ENCODE measurements at places on chromosomes 16 and 17. TPM values are rescaled to one million over a fixed set of nuclear protein-coding genes. Genes with fewer than 3 reads are reported as not detected.

- no peak for DNase-seq
Observed at GRCh38 chr17:59353106-59353854, 21.8 kb downstream of the YPEL2 start.

GRCh38 chr17:7141824-7142223 lies 27.2 kb upstream of the ASGR2 start:
- no peak for DNase-seq

GRCh38 chr17:48244121-48244711 lies 136.7 kb downstream of the SNX11 start:
- DNase-seq = no peak

- DNase-seq = no peak
Observed at GRCh38 chr16:1066584-1067172, 5.9 kb upstream of the SSTR5 start.

CHMP6 gene
- total RNA-seq = 28.2 TPM

TMEM235 gene
- not detected for total RNA-seq

DNA sequence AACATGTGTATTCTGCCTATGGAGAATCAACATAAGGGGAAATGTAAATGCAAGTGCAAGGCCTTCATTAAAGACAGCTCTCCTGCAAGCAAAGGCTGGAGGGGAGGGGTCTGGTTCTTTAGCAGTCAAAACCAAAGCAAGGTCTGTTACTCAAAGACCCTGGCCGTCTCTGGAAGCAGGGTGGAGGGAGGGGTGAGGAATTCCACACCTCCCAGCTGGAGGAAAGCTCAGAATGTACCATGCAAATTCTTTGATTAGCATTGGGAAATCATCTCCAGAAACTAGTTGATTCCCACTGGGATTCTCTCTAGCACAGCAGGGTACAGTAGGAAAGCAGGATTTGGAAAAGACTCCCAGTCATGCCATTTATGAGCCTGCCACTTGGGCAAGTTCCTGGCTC lies 77.3 kb upstream of the ASIC2 start:
- no peak for DNase-seq

- no peak for DNase-seq
Observed at GRCh38 chr17:2854143-2855055, 58.2 kb downstream of the RAP1GAP2 start.

DNA sequence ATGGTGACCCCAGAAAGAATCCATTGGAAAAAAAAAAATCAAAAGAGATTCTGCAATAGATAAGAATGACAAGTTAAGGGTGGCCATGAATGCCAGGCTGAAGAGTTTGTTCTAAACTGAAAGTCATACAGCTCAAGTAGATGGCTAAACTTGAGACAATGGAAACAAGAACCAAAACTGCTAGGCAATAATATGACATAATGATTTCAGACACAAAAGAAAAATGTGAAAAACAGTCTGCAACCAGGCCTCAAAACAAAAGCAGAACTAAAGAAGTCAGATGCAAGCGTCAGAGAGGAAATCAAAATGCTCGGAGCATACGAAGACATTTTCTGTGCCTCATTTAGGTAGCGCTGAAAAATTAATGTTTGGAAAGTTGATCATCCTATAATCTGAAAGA lies 54.4 kb upstream of the YPEL2 start:
- no peak for DNase-seq

CD300LB gene
- total RNA-seq = not detected

KCNH6 gene
- not detected for total RNA-seq

KRTAP9-4 gene
- total RNA-seq = not detected

KLHDC4 gene
- total RNA-seq = 25.5 TPM

- peak; percentile 61 for DNase-seq
Observed at GRCh38 chr16:88355389-88356123, 27.2 kb upstream of the ZNF469 start.

DNA sequence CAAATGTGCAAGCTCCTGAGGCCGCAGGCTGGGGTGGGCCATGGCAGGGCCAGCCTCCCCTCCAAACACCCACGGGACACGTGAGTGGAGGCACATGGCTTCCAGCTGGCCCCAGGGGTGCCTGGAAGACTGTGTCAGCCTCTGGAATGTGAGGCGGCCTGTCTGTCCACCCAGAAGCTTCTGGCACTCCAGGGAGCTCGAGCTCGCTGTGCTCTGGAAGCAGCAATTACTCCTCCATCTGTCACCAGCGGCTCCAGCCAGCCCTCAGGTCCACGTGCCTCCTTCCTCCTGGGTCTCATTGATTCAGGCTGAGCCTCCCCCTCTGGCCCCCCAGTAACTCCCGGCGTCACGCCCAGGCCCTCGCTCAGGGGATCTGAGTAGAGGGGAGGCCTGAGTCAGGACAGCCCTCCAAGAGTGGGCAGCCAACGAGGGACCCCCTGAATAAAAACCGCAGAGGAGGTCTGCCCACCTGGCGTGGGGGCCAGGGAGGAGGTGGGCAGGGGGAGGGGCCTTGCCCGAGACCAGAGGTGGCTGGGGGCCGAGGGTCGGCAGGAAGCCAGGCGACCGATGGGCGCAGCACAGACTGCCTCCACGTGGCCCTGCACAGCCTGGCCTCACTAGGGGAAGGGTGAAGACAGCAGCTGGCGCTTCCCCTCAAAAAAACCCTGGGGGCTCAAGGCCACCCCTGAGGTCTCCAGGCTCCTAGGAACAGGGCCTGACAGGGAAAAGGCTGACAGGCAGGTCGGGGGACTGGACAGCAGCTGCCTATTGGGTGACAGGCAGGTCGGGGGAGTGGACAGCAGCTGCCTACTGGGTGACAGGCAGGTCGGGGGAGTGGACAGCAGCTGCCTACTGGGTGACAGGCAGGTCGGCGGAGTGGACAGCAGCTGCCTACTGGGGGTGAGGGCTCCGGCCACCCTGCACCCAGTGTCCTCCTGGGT lies 11.9 kb downstream of the PIEZO1 start:
- peak; percentile 96 for DNase-seq

- DNase-seq = no peak
Observed at GRCh38 chr17:7763919-7764318, 46.4 kb downstream of the DNAH2 start.

DNA sequence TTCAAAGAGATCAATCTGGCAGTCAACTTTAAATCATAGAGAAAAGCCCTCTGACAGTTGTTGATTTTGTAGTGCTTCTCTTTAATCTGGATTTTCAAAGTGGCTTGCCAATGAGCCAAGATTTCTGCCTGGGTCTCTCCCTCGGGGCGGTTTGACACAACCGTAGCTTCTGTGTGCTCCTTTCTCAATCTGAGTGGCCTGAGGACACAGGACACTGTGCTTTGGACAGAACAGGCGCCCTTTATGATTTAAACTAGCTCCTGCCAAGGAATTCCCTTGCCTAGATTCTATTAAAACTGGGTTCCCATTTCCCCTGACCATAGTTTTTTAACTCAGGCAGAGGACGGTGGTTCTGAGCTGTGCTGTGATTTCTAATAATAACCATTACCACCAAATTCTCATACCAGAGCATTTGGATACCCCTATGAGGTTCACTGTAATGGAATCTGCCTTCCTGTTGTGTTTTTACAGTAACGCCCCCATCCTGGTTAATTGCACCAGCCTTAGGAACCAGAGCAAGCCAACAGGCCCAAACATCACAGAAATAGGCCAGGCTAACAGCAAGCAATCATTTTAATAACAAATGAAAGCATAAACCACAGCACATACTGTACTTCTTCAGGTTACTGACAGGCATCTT lies 4.0 kb downstream of the ZFHX3 start:
- no peak for DNase-seq

GRCh38 chr17:27495460-27495859 lies 39.2 kb downstream of the KSR1 start:
- DNase-seq = no peak

CACNG5 gene
- total RNA-seq = not detected

DNA sequence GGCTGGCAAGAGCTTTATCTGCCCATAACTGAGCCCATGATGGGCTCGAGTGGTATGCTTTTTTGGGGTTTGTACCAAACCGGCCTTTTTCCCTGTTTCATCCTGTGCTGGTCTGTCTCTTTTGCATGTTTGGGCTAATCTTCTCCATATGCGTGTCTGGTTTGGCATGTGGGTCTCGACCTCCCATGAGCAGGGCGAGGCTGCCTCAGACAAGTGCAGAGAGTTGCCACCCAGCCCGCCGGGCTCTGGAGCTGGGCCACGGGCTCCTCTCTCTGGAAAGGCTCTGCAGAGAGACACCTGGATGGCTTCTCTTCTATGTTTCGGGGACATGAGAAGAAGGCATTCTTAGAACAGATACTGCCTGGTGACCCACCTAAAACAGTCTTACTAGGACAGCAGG lies 67.8 kb upstream of the TBX2 start:
- no peak for DNase-seq

DNA sequence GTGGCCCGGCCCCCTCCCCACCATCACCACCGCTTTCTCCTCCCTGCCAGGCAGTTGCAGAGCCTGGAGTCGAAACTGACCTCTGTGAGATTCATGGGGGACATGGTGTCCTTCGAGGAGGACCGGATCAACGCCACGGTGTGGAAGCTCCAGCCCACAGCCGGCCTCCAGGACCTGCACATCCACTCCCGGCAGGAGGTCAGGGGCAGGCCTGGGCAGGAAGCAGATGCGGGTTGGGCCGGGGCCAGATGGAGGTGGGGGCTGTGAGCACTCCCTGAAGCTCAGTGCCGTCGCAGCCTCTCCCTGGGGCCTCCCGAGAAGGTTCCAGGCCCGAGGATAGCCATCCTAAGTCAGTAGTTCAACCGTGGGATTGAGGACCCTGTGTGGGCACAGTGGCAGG lies 14.2 kb upstream of the ADGRG3 start:
- DNase-seq = no peak

DNA sequence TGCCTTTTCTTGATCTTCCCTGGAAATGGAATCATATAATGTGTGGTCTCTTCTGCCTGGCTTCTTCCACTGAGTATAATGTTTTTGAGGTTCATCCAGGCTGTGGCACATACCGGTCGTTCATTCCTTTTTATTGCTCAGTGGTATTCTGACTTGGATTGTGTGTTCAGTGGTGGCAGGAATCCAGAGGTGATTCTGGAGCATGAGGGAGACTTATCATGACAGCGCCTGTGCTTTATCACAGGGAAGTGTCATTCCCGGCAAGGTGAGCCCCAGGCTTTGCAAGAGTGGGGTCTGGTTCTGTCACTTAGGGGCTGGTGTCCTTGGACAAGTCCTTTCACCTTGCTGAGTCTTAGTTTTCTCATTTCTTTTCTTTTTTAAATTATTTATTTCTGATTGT lies 53.0 kb downstream of the IRX3 start:
- no peak for DNase-seq

TBC1D3I gene
- total RNA-seq = not detected

DNA sequence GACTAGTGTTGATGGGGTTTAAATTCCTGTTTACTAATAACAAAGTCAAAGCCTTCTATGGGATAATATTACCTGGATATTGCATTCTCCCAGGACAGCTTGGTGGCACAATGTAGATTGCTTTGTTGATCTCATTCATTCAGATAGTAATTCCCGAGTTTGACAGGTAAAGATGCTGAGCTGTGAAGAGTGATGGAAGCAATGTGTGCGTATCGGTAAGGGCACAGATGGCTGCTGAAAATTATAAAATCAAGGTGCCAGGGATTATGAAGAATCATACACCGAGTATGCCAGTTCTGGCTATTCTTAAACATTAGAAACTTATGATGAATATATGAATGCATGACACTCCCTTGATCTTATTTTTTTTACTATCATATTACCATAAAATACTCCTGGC lies 100.6 kb upstream of the CNTNAP4 start:
- DNase-seq = no peak

GRCh38 chr16:47990676-47991075 lies 165.1 kb downstream of the ABCC12 start:
- no peak for DNase-seq

DNA sequence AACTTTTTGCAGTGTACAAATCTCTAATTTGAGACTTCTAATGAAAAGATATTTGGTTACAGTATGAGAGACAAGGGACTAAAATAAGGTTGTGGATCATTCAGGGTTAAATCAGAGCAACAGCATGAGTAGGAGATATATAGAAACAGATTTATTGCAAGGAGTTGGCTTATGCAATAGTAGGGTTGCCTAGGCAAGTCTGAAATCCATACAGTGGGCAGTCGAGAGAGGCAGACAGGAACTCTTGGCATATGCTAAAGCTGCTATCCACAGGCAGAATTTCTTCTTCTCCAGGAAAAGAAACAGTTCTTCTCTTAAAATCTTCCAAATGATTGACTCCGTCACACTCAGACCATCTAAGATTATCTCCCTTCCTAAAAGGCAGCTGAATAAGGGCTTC lies 500.8 kb downstream of the MAF start:
- DNase-seq = no peak

TMEM98 gene
- total RNA-seq = 51.5 TPM

- DNase-seq = no peak
Observed at GRCh38 chr17:4645642-4646041, 4.2 kb upstream of the ALOX15 start.

ACAP1 gene
- total RNA-seq = 1.1 TPM

STXBP4 gene
- 25.2 TPM for total RNA-seq

ITGAX gene
- total RNA-seq = 0.66 TPM

HYDIN gene
- total RNA-seq = 7.5 TPM

ZMYND15 gene
- total RNA-seq = 0.55 TPM

DNA sequence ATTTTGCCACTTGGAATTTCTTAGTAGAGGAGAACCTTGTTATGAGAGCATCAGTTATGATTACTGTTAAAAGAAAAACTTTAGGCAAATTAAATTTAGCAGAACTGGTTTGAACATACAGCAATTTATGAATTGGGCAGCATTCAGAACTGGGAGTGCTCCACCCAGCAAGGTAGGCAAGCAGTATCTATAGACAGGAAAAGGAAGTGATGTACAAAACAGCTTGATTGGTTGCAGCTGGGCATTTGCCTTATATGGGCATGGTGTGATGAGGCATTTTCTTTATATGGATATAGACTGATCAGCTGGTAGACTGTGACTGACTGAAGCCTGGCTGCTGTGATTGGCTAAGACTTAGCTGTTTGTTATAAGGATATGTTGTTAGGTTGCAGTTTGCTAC lies 17.6 kb upstream of the CYLD start:
- no peak for DNase-seq

KRT31 gene
- total RNA-seq = not detected

GRCh38 chr16:84959784-84960417 lies 51.4 kb downstream of the ZDHHC7 start:
- DNase-seq = no peak

EME1 gene
- total RNA-seq = not detected

DNA sequence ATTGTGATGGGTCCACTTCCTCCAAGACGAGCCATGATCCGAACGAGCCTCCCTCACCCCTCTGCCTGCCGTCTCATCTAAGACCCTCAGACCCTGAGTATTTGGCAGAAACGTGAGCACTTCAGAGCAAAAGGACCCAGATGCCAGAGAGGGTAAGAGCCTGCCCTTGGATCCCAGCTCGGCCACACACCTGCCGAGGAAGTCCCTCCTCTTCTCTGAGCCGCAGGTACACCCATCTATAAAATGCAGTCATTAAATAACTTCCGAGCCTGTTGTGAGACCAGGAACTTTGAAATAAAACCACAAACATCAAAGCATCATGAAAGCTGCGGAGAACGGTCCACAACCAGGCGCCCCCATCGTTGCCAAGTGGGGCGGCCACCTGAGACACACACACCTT lies 64.8 kb upstream of the DOC2B start:
- DNase-seq = peak; percentile 43

SLC35G6 gene
- total RNA-seq = not detected

Data from sigmoid colon (tissue), 7 donors.